Uterus (tissue), 4 donors: ENCODE measurements at places on chromosomes 13 and 19. TPM values are rescaled to one million over a fixed set of nuclear protein-coding genes. Genes with fewer than 3 reads are reported as not detected.

DNA sequence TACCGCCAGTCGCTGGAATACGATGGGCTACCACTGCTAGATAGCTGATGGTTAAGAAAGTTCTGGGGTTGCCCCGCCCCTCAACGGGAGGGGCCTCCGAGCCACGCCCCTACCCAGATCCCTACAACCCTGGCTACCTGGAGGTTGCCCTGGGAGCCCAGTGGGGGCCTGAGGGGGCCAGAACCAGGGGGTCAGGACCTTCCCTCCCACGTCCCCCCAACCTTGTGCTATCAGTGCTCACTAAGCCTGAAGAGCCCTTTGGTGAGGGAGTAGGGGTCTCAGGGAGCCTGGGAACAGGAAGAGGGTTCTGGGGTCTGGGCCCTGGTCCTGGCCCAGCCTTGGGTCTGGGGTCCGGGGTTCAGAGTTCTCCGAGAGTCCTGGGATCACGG lies 8.9 kb downstream of the OCEL1 start:
- H3K27me3 ChIP-seq: no peaks in the 10 kb centered on the region
- H3K4me1 ChIP-seq: peaks cover 13% of the 10 kb centered on the region
- DNase-seq: peak; percentile 64
- peak overlapping the region; percentile 44 for H3K4me3 ChIP-seq
- H3K36me3 ChIP-seq: no peaks in the 10 kb centered on the region

DNA sequence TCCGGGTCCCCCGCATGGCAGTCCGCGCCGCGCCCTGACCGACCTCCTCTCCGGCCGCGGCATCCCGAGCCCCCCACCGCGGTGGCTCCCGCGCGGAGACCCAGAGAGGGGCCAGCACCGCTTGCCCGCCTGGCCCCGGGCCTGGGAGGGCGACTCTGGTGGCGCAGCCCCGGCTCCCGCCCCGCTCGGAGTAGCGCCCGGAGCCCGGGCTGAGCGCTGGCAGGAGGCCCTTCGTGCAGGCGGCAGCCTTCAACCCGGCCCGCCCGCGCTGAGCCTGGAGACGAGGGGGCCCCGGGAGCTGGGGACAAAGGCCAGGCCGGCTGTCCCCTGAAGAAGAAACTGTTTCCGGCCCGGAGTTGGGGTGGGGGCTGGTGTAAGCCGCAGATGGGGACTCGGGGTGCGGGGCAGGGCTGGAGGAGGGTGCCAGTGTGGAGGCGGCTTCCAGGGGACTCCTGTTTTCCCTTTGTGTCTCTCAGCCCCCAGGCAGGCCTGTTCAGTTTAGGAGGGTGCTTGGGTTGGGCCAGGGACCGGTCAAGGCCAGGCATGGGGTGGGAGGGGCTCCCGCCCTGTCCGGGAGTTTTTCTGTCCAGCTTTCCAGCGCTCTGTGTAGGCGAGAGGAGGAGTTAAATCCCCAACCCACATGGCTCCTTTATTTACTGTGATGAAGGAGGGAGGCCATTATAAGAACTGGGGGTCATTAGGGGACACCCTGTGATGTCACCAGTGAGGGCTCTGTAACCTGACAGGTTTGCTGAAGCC lies 935 bp downstream of the LRP3 start:
- H3K36me3 ChIP-seq: no peaks in the 10 kb centered on the region
- no peaks in the 10 kb centered on the region for H3K27me3 ChIP-seq
- H3K4me3 ChIP-seq: peak overlapping the region; percentile 90
- peak; percentile 45 for DNase-seq
- H3K4me1 ChIP-seq: peaks cover 10% of the 10 kb centered on the region

DNA sequence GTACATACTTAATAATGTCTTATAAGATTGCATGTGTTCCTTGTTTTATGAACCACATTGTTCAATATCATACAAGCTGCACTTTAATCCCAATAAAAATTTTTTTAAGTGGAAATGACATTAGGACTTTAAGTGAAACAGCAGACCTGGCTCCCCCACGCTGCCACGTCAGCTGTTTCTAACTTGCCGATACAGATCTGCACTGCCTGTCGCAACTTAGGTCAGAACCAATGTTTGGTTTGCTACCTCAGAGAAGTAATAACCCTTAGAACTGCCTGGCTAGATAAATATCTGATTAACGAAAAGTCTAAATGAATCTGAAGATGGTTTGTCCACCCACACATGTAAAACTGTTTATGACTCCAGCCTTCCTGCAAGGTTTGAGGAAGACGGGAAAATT lies 327.5 kb upstream of the DACH1 start:
- no peak overlapping the region for H3K27ac ChIP-seq
- H3K4me3 ChIP-seq: no peak overlapping the region
- no peaks in the 10 kb centered on the region for H3K4me1 ChIP-seq
- no peak for DNase-seq
- H3K27me3 ChIP-seq: no peaks in the 10 kb centered on the region
- H3K36me3 ChIP-seq: no peaks in the 10 kb centered on the region

Gene KIR3DL2
- not detected for total RNA-seq

DNA sequence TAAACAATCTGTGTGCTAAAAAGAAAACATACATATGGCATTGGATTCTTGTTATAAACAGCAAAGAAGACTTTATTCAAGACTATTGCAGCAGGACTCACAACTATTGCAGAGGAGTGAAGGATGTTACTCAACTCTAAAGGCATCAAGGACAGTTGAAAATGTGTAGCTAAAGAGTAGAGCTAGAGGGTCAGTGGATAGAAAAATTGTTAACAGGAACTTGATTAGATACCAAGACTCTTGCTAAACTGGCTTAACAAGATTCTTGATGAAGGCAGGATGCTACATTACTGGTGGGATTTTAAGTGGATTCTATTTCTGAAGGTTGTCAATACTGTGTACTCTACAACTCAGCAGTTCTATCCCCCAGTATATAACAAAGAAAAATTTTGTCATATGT lies 1183.3 kb downstream of the SLITRK1 start:
- no peak overlapping the region for H3K27ac ChIP-seq
- H3K4me1 ChIP-seq: no peaks in the 10 kb centered on the region
- no peaks in the 10 kb centered on the region for H3K27me3 ChIP-seq
- H3K36me3 ChIP-seq: no peaks in the 10 kb centered on the region
- DNase-seq: no peak

DNA sequence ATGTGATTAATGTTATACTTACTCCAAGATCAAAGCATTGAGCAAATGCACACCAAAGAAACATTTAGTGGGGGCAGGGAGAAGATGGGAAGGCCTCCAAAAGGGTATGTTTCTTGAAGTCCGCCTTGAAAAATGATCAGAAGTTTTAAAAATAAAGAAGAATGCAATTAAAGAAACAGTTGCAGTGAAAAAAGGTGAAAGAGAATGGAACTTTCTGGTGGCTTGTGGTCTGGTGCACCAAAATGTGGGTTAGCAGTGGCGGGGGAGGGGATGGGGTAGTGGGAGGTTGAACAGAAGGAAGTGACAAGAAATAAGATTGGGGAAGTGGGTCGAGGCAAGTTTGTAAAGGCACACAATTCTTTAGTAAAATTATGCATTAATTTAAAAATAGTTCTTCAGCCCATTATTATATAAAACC lies 2.5 kb downstream of the LCP1 start:
- H3K27me3 ChIP-seq: no peaks in the 10 kb centered on the region
- no peak for DNase-seq
- no peak overlapping the region for H3K4me3 ChIP-seq
- H3K27ac ChIP-seq: no peak overlapping the region
- H3K4me1 ChIP-seq: no peaks in the 10 kb centered on the region

DNA sequence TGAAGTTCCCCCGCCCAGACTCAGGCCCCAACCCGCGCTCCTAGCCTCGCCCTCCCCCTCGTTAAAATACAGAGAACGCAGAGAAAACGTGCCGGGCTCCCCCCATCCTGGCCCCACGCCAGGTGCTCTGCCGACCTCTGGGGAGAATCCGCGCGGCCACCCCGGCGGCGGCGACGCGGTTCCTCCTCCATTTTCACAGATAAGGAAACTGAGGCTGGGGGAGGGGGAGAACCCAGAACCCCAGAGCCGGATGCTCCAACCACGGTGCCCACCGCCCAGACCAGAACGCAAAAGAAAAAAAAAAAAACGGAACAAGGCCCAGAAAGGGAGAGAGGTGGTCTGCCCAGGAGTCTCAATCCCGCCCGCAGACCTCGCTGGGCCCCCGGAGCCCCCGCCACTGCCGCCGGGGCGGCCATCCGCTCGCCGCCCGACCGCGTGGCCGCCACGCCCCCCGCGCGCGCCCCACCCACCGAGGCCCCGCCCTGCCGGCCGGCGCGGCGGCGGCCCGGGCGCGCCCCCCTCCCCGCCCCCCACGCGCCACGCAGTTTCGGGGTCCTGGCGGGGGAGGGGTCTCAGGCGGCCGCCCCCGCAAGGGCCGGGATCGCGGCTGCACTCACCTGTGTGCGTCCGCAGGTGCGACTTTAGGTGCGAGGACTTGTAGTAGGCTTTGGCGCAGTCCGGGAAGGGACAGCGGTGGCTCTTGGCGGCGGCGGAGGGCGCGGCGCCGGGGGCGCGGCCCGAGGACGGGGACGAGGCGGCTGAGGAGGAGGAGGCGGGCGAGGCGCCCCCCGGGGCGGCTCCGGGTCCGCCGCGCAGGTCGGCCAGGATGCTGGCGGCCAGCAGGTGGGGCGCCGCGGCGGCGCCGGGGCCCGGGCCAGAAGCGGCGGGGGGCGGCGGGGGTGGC lies 703 bp downstream of the KLF16 start:
- no peaks in the 10 kb centered on the region for H3K36me3 ChIP-seq
- no peaks in the 10 kb centered on the region for H3K27me3 ChIP-seq
- peak overlapping the region; percentile 27 for H3K27ac ChIP-seq
- no peak for DNase-seq

DNA sequence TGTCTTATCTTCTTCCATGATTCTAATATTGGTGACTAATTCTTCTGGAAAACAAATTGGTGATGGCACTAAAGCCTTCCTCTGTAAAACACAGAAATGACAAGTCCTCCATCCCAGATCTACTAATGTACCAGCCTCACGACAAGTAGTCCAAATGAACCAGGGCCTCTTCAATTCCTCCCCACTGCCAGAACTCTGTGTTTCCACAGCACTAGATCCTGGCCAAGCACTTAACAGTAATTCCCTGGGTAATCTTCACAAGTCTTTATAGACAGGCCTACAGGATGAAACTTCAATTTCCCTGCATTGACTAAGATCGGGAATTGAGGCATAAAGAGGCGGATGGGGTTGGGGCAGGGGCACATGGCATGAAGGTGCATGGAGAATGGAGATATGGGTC lies 52.7 kb downstream of the SIAH3 start:
- no peak overlapping the region for H3K27ac ChIP-seq
- no peak for DNase-seq
- no peaks in the 10 kb centered on the region for H3K36me3 ChIP-seq

- H3K27ac ChIP-seq: no peak overlapping the region
- H3K27me3 ChIP-seq: no peaks in the 10 kb centered on the region
- no peak overlapping the region for H3K4me3 ChIP-seq
- DNase-seq: no peak
- no peaks in the 10 kb centered on the region for H3K4me1 ChIP-seq
- H3K36me3 ChIP-seq: no peaks in the 10 kb centered on the region
Measured at GRCh38 chr19:53828531-53828930, 4.4 kb upstream of the NLRP12 start.

Gene ZNF665
- total RNA-seq: 0.77 TPM
